Stimulated activated CD4-positive, alpha-beta T cell treated with anti-CD3 and anti-CD28 coated beads, TNF-alpha, amount 100 ng/mL, for 48 hours (primary cell): ENCODE measurements at places on chromosomes 11 and 22.

DNA sequence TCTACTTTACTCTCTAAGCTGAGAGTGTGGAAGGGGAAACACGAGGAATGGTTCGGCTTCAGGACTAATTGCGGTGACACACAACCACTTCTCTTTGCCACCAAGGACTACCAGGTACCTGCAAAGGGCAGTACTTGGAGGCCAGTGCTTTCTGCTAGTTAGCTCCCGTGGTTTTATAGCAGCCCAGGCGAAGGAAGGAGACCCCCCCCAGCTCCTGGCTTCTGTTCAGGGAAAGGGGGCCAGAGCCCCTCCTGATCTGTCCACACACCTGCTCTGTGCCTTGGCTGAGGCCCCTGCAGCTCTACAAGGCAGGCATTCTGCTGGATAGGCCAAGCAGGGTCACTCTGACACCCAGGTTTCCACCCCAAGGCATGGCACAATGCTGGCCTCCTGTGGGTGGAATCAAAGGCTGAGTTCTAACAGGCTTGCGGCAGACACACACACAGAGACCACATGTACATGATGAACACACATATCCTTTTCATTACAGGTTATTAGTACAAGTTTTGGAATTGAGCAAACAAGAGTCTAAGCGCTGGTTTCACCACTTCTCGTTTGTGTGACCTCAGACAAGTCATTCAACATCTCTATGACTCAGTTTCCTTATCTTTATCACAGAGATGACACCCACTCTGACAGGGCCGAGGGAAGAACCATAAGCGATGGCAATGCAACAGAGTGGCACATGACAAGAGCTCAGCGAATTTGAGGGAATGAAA is 7.5 kb downstream of the SERPIND1 start:
- DNase-seq: peak; percentile 40

GRCh38 chr11:122253589-122254231 is 137.7 kb upstream of the BLID start:
- no peak for DNase-seq

GRCh38 chr11:1152316-1153104 is 5.2 kb upstream of the MUC5AC start:
- no peak for DNase-seq

GRCh38 chr11:74147199-74147929 is 23.4 kb downstream of the C2CD3 start:
- no peak for DNase-seq

DNA sequence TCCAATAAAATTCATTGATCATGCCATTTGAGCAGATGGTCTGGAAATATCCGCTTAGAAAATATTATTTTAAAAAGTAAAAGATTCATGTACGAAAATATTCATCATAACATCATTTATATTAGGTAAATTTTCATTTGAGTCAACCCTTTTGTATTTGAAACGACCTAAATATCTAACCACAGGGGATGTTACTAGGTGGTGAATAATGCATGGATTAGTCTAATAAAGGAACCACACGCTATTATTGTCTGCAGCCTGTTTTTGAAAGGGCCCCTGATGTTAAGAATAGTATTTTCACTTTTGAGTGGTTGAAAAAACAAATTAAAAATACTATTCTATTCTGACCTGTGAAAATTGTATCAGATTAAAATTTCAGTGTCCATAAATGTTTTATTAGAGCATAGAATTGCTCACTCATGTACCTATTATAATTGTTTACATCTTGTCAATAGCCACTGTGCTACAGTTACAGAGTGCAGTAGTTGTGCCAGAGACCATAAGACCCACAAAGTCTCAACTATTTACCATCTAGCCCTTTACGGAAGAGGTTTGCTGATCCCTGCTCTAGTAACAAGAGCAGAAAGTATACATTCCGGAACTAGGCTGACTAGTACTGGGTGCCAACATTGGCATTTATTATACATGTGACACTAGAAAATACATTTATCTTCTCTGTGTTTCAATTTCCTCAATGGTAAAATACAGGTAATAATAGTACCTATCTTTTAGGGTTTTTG is 176.1 kb downstream of the LRRC4C start:
- no peak for DNase-seq

GRCh38 chr11:15906481-15907035 is 449.8 kb downstream of the SOX6 start:
- DNase-seq: no peak

- no peak for DNase-seq
Measured at GRCh38 chr22:45987136-45987861, 10.3 kb upstream of the WNT7B start.
